HS-5 (cell line): ENCODE measurements at places on chromosomes 13 and 19.

DNA sequence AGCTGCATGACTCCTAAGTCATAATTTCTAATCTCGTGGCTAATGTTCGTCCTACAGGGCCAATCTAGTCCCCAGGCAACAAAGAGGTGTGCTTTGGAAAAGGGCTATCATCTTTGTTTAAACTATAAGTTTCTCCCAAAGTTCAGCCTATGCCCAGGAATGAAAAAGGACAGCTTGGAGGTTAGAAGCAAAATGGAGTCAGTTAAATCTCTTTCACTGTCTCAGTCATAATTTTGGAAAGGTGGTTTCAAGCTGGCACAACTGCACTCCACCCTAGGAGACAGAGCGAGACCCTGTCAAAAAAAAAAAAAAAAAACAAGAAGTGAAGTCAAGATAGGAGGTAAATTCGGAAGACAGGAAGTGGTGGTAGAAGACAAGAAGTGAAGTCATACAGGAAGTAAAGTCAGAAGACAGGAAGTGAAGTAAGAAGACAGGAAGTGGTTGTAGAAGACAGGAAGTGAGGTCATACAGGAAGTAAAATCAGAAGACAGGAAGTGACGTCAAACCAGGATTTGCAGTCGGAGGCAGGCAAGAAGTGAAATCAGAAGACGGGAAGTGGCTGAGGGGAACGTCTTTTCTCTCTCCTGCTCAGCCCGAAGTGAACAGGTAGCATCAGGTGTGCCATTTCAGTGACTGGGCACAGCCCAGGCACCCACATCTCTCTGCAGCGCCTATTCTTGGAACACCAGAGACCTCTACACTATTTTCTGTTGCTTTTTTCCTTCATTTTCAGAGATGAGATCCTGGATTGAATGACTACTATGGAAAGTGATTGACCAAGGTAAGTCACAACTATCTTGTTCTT is 32.2 kb downstream of the GP6 start:
- peak; percentile 20 for DNase-seq

- DNase-seq = no peak
Observed at GRCh38 chr13:100139817-100140216, 50.9 kb downstream of the PCCA start.

GRCh38 chr13:20411638-20412342 is 113.9 kb downstream of the CRYL1 start:
- no peak for DNase-seq

- DNase-seq = no peak
Observed at GRCh38 chr19:14119644-14120496, 2.3 kb upstream of the PRKACA start.

GRCh38 chr19:1767464-1767933 is 14.2 kb downstream of the ONECUT3 start:
- no peak for DNase-seq

DNA sequence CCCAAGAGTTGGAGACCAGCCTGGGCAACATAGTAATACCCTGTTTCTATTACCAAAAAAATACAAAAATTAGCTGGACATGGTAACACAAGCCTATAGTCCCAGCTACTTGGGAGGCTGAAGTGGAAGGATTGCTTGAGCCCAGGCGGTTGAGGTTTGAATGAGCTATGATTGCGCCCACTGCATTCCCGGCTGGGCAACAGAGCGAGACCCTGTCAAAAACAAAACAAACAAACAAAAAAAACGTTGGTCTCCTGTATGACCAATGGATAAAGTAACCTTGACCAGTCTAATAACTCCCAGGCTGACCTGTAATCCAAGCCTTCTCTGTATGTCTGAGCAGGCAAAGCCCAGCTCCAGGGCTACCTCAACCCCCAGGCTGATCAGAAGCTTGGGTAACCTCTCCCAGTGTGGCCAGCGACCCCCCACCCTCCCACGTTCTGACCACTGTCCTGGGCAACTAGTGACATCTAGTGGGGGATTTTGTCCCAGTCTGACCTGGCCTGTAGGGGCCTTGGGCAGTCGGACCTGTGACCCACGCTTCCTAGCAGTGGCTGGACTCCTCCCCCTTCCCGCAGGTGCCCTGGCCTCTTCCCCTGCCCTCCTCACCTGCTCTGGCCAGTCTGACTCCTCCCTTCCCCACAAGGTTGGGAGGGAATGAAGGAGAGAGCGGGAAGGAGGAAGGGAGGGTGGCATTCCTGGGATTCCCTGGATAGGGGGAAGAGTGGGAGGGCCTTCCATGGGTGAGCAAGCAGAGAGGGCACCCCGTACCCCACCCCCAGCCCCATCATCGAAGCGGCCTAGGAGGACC is 1.0 kb upstream of the BCAM start:
- no peak for DNase-seq

DNA sequence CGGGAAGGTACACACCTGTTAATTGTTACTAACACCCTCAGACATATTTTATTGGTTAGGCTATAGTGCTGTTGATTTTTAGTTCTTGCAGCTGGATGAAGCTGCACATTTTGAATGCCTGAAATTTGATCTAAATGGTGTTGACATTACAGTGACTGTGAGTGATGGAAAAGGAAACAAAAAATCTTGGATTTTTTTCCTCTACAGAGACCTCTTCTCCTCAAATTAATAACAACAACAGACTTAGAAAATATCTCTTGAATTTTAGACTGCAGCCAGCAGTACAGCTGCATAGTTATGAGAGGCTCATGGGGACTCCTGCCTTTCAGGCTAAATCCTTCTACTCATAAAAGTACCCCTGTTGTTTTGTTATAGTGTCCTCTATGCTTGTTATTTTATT is 500.5 kb upstream of the SPRY2 start:
- no peak for DNase-seq

- no peak for DNase-seq
Observed at GRCh38 chr13:52047463-52047862, 23.0 kb downstream of the UTP14C start.

DNA sequence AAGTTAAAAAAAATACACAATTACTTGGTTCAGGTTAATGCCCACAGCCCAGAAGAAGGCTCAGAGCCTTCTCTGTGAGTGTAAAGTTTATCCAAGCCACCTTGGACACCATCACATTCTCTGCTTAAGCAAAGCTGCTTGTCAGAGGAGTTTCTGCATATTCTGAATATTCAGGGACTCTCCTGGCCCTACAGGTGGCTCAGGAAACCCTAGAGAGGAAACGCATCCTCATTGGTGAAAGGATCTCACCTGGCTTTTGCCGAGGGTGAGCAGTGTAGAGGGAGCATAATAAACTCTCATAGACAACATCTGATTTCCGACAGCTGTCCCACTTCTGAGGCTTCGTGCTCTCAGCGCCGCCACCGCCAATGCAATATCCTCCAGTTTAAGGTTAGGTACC is 239.9 kb upstream of the TSHZ3 start:
- no peak for DNase-seq

DNA sequence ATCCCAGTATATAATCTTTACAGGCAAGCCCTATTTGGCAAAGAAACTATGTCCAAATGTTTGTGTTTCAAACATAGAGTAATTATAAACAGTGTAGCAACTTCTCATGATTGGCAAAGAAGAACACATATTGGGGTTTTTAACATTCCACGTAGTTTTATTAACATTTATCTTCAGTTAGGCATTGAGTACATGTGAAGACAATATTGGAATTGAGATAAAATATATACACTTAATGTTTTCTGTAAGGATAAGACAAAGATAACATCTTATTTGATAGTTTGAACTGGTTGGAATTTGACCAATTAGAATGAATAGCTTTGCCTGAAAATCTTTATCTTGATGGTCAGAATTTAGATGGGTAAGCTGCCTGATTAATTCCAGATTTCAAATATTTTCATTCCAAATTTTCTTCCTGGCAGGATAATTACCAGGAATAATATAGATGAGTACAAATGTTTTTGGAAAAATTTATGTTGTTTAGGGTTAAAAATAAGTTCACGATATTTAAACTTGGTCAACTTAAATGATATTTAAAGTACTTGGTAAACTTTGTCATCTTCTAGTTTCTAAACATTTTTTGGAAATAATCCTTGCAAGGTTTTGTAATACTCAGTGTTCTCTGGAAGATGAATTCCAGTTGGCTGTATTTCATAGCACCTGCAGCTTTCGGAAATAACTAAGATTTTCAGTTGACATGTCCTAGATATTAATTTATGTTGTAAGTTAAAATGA is 536.5 kb upstream of the SPRY2 start:
- no peak for DNase-seq

DNA sequence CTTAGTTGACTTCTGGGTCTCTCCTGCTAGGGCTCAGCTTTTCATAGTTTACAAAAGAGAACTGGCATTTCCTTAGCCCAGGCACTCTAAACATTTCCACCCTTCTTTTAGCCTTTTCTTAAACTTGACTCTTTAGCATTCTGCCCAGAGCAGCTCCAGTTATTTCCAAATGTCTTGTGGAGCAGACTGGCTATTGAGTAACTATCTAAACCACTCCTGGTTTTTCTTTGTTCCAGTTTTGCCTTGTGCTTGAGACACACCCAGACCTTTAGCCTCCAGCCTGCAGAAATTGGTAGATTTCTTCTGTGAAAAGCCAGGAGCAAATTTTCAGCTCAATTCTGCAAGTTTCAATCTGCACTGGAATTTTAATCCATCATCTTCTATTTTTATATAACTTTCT is 1813.1 kb downstream of the OLFM4 start:
- no peak for DNase-seq

GRCh38 chr19:49017666-49018351 is 918 bp upstream of the LHB start:
- DNase-seq = no peak

DNA sequence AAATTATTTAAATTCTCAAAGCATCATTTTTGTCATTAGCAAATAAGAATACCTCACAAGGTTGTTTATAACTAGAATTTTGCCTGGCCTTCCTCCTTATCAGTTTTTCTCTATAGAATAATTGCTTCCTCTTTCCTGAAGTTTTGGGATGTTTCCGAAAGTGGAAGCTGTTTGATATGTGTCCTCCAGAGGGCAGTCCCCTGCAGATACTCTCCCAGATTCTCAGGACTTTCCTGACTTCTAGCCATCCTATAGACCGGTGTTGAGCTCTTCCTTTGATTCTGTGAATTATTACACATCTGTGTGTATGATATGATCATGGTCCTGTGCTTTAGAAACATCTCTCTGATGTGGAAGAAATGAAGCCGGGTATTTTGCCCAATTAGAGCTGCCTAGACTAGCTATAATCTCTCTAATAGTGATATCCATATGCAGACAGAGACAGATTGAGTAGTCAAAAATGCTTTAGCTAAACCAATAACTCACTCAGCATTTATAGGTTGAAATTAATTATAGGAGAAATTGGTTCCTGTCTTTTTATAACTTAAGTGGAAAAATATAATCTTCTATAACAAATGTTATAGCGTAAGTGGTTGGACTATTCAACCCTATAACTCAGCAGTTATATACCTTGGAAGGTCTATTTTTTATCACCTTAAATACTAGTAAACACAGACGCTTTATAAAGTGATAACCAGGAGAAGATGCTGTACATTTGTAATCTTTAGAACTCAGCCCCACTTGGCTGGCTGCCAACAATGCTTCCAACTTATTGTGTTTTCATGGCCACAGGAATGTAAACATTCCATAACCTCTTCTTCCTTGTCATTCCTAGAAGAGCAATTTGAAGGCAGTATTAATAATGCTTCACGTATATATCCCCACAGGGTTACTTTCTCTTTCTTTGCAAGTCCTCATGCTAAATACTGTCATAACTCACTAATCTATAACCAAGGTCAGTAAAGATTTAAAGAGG is 201.0 kb upstream of the RXFP2 start:
- no peak for DNase-seq

DNA sequence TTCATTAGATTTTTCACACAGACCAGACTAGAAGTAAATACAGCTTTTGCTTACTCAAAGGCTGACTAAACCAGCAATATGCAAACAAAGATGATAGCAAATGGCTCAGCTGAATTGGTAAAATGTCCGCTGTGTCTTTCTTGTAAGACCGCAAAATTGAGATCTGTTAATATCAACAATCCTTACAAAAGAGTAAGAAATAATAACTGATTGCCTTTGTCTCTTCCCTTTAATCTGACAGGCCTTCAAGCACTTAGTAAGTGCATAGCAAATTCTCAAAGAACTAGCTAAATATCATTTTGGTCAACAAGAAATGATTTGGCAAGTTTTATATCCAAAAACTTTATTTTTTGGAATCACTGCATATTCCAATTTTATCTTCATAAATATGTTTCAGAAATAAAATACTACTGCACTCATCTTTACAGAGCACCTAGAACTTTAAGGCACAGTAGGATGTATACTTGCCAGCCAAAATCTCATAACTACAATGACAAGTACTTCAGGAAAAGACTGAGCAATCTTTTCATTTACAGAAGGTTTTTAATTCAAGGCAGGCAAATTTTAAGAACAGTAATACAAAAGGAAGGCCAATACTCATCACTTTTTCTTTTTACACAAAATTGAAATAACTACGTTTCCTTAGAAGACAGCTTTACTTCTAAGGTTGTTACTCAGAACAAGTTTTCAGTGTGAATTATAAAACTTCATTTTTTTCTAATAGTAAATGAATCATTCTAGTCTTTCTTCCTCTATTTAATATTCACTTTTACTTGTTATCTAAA is 1.1 kb downstream of the ELF1 start:
- no peak for DNase-seq
